AG09309 (cell line): ENCODE measurements at places on chromosomes 1 and 21.

GRCh38 chr1:119651641-119652040 lies 3.6 kb upstream of the ZNF697 start:
- no peak for DNase-seq

DNA sequence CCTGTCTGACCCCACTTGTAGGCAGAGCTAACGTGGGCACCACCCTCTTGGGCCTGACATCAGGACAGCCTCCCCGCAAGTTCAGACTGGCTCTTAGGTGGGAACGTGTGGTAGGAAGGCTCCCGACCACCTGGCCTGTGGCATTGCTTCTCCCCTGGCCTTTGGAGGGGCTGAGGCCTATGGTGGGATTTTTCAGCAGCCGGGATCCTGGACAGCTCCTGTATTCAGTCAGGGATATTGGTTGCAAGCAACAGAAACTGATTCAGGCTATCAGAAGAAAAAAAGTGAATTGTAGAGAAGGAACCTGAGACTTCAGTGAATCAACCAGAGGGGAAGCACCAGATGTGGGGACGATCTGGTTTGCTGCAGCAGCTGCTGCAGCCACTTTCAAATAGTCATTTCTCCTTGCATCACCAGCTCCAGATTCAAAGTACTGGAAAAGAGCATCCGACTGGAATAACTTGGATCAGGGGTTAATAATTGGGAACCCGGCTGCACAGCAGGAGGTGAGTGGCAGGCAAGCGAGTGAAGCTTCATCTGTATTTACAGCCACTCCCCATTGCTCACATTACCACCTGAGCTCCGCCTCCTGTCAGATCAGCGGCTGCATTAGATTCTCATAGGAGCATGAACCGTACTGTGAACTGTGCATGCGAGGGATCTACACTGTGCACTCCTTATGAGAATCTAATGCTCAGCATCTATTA lies 5.9 kb downstream of the RNF186 start:
- no peak for DNase-seq

DNA sequence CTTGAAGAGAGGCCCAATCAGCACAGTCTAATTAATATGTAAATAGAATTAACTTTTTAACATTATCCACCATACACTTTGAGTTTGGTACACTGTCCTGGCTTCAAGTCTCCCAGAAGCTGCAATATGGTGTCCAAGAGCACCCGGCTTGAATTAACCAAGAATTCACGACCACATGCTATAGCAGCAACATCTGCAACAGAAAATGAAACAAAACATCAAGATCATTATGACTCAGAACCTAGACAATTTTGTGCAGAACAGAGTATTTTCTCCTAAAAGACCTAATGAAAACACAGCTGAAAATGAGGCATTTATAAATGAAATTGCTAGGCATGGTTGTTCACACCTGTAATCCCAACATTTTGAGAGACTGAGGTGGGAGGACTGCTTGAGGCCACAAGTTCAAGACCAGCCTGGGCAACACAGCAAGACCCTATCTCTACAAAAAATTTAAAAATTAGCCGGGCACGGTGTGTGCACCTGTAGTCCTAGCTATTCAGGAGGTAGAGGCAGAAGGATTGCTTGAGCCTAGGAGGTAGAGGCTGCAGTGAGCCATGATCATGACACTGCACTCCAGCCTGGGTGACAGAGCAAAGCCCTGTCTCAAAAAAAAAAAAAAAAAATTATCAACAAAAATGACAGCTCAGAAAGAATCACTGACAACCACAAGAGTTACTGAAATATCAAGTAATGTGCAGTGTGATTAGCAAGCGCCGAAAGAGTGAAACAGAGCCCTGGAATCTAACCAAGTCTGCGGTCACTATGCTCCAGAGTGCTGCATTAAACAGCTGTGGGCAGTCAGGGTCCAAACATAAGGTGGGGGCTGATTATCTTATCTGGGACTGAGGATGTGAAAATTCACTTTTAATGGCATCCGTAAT lies 45.3 kb downstream of the HSF2BP start:
- no peak for DNase-seq

DNA sequence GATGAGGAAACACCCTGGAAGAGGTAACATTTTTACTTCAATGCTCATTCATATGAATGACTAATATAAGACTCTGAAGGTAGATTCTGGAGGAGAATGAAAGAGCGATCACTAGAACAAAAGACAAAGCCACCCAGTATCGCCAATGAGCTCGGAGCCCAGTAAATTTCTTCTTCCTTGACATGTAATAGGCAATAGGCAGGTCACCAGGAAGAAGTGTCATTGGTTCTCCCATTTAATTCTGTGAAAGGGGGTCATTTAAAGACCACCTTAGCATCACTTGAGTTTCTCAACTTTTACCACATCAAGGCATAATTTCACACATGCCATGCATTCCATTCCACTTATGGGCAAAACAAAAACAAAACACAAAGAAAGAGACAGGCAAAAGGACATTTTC lies 7.9 kb downstream of the TNFSF18 start:
- no peak for DNase-seq

DNA sequence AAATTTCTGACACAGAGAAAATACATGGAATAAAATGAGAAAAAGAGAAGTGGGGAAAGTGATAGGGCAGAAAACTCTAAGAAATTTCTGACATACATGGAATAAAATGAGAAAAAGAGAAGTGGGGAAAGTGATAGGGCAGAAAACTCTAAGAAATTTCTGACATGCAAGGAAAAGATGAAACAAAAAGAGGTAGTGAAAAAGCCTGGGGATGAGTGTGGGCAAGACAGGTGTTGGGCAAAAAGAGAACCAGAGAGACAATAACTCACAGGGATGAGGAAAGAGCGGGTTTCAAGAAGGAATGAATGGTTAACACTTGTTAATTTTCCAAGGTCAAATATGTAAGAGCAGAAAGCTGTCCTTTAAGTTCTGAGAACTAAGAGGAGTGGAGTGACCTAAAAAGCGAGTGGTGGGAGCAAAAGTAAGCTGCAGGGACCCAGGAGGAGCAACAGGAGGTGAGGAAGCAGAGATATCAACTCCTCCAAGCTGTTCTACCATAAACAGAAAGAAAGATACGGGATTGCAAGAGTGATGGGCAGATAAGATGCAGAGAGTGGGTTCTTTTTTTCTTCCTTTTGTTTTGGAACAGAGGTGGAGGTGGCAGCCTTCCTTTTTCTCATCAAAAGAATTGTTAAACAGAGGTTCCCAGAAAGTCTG lies 29.9 kb upstream of the EXO1 start:
- DNase-seq: no peak

GRCh38 chr21:16117331-16117730 lies 387.5 kb downstream of the USP25 start:
- DNase-seq: no peak

DNA sequence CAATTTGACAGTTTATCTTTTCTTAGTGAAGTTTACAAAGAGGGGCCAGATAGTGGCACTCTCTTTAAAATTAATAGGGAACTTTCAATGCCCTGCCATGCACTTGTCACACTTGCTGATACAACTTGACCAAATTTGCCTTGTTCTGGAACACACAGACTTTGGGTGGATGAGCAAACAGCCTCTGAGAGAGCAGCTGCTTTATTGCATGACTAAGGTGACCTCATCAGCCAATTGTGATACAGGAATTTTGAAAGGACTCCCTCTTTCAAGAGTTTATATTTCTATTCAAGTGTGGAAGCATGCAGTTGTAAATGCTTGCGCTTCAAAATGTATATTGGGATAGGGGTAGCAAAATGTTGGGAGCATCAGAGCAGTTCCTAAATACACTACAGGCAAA lies 2.1 kb upstream of the RGS1 start:
- no peak for DNase-seq

DNA sequence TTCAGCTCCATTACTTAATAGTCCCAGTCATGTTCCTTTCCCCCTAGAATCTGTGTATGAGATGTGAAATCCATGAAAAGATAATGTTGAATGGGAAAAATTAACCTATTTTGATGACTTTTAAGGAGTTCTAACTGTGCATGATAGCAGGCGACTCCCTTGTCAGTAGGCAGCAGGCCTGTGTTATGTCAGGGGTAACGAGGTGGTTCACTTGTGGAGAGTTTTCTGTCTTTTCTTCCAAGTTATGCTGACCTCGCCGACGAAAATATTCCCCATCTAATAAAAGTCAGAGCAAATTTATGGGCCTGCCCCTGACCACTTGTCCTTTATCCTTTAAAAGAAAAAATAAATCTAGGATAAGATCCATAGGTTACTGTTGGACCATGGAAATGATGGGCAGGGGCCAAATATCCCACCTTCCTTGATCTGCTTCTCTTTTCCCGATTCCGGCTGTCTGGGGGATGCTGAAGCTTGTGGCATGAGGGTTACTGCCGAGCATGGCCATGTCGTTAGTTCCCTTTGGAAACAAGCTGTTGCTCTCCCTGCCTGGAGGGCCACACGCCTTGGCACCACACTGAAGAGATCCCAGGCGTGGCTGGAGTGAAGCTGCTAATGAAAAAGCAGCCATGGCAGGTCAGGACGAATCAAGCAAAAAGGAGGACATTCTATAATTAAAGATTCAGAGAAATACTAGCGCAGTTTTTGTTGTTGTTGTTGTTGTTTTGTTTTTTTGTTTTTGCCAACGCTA lies 93.8 kb downstream of the ROR1 start:
- DNase-seq: no peak

GRCh38 chr1:206965781-206966180 lies 4.5 kb downstream of the FCAMR start:
- DNase-seq: no peak

DNA sequence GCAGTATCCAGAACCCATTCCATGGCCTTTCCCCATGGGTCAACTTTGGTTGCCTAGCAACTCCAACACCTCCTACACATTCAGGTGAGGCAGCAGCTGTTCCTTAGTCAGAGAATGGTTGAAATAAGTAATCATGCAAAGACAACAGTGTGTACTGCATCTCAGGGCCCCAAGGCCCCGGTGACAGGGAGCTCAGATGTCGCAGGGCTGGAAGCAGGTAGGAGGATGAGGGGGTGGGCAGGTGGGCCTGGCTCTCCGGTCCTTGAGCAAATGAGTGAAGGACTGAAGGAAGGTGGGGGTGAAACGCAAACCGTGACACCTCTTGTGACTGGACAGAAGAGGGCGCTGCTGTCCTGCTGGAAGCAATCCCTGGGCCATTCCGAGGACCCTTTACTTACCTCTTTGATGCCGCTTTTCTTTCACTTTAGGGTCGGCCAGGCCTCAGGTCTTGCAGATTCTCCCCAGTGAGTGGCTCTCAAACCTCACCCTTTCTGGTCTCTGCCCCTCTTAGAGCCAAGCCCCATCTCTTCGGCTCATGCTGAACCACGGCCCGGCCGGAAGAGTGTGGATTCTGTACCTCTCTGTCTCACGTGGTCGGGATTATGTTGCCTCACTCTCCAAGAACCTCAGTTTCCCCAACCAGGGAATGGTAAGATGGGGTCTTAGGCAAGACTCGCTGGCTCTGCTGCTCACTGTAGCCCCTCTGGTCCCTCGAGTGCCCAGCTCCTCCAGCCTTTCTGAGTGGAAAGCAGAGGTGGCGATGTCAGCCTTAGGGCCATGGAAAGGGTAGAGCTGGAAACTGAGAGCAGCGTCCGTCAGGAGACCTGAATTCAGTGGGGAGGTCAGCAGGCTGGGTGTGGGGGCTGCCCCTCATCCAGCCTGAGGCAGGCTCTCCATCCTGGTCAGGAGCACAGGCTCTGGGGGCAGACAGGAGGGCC lies 5.6 kb upstream of the KCNA10 start:
- DNase-seq: no peak

DNA sequence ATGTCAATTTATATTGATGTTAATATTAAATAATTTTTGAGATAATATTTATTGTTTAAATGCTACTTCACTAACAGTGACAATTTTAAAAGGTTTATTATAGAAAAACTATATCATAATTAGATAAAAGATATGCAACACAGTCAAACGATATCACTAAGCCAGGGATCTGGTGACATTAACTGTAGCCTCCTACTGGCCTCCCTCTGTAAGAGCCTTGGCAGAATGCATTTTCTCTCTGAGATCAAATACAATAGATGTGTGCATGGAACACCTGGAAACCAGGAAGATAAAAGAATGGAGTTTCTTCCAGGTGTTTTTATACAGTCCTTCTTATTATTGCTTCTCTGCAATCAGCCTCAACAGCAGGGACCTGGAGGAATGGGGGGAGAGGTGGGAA lies 1762.1 kb downstream of the BRINP3 start:
- no peak for DNase-seq

DNA sequence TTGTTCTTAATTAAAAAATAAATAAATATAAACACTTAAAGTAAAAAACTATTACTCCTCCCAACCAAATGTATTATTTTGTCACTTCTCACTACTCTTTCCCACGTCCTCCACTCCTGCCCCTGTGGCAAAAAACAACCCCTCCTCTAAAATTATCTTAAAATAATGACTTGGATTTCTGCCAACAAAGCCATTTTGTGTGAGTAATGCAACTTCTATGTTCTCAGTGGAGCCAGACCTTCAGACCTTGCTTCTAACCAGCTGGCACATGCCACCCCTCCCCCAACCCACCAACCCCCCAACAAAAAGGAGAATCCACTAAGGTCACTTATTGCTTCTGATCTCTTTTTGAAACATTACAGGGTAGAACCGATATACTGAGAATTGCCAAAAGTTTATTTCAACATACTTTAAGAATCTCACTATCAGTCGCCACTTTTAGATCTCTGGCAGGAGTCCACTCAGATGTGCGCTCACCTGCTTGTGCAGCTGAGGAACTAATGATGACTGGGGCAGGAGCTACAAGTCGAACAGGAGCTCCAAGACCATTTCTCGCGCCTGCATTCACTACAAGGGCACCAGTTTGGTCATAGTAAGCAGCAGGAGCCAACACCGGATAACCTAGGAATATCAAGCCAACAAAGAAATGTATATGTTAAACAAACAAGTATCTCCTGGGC lies 58.3 kb upstream of the SDC3 start:
- DNase-seq: no peak

DNA sequence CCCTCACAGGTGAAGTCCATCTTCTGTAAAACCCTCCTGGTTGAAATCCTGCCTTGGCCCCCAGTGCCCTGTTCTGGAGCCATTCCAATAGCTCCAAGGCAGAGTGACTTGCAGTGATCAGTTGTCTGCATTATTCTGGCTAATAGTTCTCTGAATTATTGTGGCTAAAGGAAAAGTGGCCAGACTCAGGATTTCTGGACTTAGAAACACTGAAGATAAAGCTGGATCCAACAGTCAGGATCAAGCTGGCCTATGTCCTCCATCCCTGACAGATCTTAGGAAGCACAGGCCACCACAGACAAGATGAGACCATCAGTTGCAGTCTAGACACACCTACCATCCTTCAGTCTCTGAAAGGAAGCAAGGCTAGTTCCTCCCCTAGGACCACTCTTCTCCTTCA lies 801 bp upstream of the C2CD4D start:
- no peak for DNase-seq

GRCh38 chr1:174786358-174786757 lies 213.4 kb upstream of the CACYBP start:
- no peak for DNase-seq
